Stimulated activated CD4-positive, alpha-beta T cell treated with anti-CD3 and anti-CD28 coated beads, Interleukin-4, amount 100 ng/mL, for 48 hours (primary cell): ENCODE measurements at places on chromosomes 12 and 14.
A peak's percentile ranks its signal among the peaks of the same experiment; 100 is the strongest.

GRCh38 chr12:6279256-6279628 lies 31.2 kb upstream of the PLEKHG6 start:
- DNase-seq: no peak

DNA sequence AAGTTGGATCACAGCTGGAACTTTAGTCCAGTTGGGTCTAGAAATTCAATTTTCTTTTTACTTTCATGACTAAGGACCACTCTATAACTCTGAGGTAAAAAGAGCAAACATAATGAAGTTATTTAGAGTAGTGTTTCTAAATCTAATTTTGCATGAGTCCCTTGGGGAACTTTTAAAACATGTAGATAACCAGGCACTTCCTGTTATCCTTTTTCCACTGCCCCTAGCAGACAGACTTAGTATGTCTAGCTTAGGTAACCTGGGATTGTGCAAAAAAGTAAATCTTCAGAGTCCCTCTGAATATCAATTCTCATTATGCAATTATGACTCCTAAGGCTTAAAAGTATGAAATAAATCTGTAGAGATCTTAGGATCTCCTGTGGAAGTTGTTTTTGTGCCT lies 371.2 kb downstream of the DIO2 start:
- DNase-seq: no peak

GRCh38 chr12:65761301-65761700 lies 63.0 kb upstream of the HMGA2 start:
- no peak for DNase-seq

DNA sequence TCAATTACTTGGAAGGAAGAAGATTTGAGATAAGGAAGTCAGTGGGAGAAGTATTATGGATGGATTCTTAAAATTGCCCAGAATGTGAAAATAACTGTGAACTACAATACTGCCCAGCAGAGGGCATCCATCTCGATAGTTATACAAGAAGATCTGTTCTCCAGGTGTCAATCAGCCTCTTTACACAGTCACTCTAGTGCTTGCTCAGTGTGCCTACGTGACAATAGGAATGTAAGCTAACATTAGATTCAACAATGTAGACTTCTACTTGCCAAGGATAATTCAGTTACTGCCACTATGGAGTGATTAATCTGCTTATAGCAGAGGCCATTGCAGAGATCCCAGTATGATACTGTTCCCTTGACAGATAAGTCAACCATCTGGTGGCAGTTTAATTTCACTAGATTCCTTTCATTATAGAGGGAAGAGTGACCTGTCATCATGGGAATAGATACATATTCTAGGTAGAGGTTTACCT lies 10.6 kb upstream of the MAP4K5 start:
- peak; percentile 31 for DNase-seq

DNA sequence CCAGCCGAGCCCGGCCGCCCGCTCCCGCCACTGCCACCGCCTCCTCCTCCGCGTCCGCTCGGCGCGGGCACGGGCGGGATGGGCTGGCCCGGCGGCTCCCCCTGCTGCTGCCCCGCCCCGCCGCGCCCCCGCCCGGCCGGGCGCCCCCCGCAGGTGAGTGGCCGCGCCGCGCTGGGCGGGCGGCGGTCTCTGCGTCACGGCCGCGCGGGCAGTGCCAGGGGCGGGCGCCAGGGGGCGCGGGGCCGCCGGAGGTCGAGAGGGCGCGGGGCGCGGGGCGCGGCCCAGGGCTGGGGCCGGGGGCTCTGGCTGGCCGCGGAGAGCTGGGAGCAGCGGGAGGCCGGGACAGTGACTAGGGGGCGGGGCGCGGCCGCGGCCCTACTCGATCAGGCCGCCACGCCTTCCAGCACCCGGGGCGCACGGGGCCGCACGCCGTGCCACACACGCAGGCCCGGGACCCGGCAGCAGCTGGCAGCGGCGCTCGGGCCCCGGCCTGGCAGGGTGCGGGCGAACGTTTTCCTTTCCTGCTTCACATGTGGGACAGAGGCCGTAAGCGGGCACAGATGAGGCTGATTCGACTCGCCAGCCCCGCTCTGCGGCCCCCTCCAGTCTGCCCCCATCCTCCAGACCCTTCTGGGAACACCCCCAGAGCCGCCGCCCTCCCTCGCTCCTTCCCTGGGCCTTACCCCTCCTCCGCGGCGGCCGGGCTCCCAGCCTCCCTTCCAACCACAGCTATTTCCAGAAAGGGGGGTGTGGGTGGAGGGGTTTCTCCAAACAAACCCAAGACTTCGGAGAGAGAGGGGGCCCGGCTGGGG lies 2.4 kb upstream of the TNS2 start:
- peak; percentile 56 for DNase-seq

DNA sequence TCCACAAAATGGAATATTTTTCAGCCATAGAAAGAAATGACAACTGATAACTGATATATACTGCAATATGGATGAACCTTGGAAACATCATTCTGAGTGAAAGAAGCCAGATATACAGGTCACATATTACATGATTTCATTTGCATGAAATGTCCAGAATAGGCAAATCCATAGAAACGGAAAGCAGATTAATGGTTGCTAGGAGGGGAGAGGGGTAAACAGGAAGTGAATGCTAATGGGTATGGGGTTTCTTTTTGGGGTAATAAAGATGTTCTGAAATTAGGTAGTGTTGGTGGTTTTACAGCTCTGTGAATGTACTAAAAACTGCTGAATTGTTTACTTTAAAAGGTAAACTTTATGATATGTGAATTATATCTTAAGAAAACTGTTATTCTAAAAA lies 6.5 kb downstream of the RAD51AP1 start:
- no peak for DNase-seq

- DNase-seq: no peak
Measured at GRCh38 chr14:60509438-60510253, 700 bp downstream of the SIX6 start.

DNA sequence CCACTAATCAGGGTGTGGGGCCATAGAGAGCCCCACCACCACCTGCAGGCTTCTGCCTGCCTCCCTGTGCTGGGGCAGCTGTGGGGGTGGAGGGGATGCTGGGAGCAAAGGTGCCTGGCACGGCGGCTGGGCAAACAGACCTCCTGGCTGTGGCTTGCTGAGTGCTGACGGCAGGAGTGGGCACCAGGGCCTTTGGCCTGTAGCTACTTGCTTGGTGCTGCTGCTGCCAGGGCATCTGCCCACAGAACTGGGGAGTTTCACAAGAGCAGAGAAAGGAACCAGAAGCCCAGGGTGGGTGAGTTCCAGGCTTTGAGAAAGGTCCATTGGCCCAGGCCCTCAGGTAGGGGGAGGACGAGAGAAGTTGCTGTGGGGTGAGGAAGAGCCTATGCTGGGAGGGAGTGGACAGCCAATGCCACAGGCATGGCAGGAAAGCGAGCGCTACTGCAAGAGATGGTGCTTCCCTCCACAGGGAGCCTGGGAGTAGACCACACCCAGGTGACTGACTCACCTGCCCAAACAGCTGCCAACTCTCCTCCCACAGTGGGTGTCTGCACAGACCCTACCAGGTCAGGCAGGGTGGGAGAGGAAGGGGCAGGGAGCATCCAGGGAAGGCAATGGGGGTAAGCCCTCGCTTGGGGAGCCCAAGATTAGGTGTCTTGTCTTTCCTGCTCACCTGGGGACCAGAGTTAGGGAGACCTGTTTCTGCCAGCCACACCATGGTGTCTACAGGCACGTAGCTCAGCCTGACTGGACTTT lies 39.0 kb upstream of the HDAC7 start:
- DNase-seq: no peak

DNA sequence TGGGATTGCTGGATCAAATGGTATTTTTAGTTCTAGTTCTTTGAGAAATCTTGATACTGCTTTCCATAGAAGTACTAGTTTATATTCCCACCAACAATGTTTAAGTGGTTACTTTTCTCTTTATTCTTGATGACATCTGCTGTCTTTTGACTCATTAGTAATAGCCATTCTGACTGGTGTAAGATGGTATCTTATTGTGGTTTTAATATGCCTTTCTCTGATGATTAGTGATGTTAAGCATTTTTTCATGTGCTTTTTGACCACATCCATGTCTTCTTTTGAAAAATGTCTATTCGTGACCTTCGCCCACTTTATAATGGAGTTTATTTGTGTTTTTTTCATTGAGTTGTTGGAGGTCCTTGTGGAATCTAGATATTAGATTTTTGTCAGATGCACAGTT lies 865.7 kb downstream of the SLC6A15 start:
- DNase-seq: no peak

GRCh38 chr12:104218935-104219334 lies 3.4 kb downstream of the TXNRD1 start:
- no peak for DNase-seq

DNA sequence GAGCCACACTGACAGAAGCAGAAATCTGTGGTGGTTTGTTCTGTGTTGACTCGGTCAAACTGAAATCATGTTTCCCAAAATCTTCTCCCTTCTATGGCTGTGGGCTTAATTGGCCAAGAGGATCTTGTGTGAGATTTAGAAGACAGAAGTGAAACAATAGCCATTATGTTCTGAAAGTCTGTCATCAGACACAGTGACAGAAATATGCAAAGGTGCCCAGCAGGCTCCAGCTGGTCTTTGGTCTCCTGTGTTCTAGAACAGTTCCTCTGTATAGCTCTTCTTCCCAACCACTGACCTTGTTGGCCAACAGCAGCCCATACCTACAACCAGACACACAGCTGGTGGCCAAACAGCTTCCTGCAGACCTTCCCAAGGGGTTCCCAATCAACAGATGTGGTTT lies 25.0 kb upstream of the COCH start:
- DNase-seq: no peak

- DNase-seq: no peak
Measured at GRCh38 chr14:54040846-54041245, 84.2 kb upstream of the BMP4 start.

DNA sequence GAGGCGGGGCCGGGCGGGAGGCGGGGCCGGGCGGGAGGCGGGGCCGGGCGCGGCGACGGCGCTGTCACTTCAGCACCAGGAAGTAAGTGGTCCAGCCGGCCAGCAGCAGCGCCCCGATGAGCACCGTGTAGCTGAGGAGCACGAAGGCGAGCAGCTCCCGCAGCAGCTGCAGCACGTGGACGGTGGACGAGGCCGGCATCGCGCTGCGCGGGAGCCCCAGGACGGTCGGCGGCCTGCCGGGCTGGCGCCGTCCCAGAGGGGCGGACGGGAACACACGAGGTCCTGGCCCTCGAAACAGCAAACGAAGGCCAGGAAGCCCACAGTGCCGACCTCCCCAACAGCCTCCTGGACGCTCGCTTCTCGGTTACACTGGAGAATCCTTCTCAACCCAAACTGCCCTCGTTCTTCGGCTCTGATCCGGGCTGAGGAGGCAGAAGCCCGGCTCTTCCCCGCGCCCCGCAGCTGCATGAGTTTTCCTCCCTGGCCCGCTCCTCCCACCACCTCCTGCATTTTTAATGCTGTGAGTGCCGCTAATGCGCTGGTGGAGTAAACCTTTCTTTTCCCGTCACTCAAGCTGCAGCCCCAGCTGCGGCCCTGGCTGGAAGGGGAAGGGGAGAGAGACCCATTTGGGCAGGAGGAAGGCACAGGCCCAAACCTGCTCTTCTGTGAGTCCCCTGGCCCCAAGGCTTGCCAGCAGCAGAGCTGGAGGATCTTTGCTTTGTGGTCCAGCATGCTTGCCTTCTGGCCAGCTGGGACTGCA lies 694 bp upstream of the DIABLO start:
- DNase-seq: no peak

DNA sequence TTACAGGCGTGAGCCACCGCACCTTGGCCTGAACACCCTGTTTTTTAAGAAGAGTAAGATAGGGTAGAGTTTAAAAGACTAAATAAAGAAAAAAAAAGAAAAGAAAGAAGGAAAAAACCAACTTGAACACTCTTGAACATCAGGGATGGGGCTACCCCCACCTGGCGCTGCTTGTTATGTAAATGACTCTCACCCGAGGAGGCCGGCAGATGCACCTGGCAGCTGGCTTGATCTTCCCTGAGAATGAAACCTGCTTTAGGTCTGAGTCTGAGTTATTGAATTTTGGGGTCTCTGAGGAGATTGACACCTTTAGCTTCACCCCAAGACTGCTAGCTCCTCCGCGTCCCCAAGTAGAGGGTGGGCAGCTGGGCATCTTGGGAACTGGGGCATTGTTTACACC lies 15.5 kb upstream of the MEG3 start:
- no peak for DNase-seq

- no peak for DNase-seq
Measured at GRCh38 chr14:21589317-21589716, 9.4 kb upstream of the OR10G3 start.

DNA sequence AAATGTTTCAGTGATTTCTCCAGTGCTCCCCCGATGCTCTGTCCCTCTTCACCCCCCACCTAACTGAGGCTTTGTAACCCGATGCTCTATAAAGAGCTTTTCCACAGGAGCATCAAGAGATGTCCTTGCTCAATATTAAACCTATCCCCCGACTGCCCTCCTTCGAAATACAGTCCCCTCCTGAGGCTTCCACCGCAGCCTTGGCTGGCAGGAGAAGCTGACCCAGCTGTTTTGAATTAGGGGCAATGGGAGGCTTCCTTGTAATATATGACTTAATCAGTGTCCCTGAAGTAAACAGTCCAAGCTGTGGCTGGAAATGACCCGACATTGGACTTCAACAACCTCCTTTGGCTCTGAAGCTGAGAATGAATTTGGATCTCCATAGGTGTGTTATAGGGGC lies 62.4 kb downstream of the TMEM30B start:
- no peak for DNase-seq

- no peak for DNase-seq
Measured at GRCh38 chr12:100422646-100423045, 51.0 kb upstream of the NR1H4 start.

DNA sequence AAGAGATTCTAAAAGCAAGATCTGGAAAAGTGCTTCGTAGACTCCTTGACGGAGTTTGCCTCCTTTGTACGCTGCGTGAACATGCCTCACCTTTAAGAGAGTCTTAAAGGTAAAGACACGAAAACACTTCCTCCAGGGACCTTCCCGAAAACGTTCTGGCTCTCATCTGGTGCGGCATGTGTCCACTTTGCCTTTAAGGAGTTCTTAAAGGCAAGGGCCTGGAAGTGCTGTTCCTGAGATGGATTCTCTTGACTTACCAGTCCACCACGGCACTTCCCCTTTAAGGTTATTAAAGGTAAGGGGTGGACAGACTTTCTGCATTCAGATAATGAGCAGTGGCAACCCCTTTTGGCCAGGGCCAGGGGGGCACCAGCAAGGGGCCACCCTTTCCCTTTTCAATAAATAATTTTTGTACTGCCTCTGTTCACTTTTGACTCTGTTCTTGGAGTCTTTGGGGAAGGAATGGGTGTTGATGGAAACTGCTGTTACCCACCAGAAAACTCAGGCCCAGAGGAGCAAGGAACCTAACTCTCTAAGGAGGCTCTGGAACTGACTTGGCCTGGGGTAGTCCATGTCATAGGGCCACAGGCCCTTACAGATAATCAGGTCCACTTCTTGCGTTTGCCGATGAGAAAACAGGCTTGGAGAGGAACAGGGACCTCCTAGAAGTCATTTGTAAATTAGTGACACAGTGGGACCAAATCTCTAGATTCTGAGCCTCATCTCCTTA lies 4.4 kb downstream of the REM2 start:
- peak; percentile 18 for DNase-seq

GRCh38 chr12:50508970-50509663 lies 4.3 kb downstream of the DIP2B start:
- no peak for DNase-seq

DNA sequence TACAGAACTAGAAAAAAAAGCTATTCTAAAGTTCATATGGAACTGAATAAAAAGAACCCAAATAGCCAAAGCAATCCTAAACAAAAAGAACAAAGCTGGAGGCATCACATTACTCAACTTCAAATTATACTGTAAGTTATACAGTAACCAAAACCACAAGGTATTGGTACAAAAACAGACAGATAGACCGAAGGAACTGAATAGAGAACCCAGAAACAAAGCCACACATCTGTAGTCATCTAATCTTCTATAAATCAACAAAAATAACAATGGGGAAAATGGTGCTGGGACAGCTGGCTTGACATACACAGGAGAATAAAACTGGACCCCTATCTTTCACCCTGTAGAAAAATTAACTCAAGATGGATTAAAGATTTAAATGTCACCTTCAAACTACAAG lies 38.1 kb upstream of the CMKLR1 start:
- no peak for DNase-seq
